Activated CD4-positive, alpha-beta memory T cell treated with anti-CD3 and anti-CD28 coated beads for 36 hours (primary cell): ENCODE measurements at places on chromosomes 3 and 15. TPM values are rescaled to one million over a fixed set of nuclear protein-coding genes. Genes with fewer than 3 reads are reported as not detected.

Gene CCR8
- 0.51 TPM for total RNA-seq

Gene TADA3
- 86.9 TPM for total RNA-seq

Gene KBTBD13
- not detected for total RNA-seq

- H3K27me3 ChIP-seq, result no peaks in the 10 kb centered on the region
- DNase-seq, result no peak
- no peak overlapping the region for H3K27ac ChIP-seq
- peaks cover 4% of the 10 kb centered on the region for H3K36me3 ChIP-seq
- no peak overlapping the region for H3K4me3 ChIP-seq
Observed at GRCh38 chr3:127107491-127108375, 85.2 kb upstream of the PRR23E start.

GRCh38 chr3:47629770-47630169, 51.1 kb upstream of the CSPG5 start:
- H3K27ac ChIP-seq, result no peak overlapping the region
- no peaks in the 10 kb centered on the region for H3K27me3 ChIP-seq
- H3K4me3 ChIP-seq, result no peak overlapping the region
- peaks cover 42% of the 10 kb centered on the region for H3K36me3 ChIP-seq
- no peaks in the 10 kb centered on the region for H3K4me1 ChIP-seq

GRCh38 chr3:150314248-150315004, 93.7 kb upstream of the TSC22D2 start:
- no peak for DNase-seq
- no peak overlapping the region for H3K4me3 ChIP-seq
- H3K4me1 ChIP-seq, result no peaks in the 10 kb centered on the region
- H3K27me3 ChIP-seq, result peaks cover 11% of the 10 kb centered on the region
- H3K36me3 ChIP-seq, result no peaks in the 10 kb centered on the region
- H3K27ac ChIP-seq, result no peak overlapping the region

- no peak overlapping the region for H3K27ac ChIP-seq
- H3K4me1 ChIP-seq, result no peaks in the 10 kb centered on the region
Observed at GRCh38 chr3:78495301-78495700, 1272.5 kb downstream of the ROBO1 start.

GRCh38 chr3:64166584-64167162, 58.6 kb downstream of the PRICKLE2 start:
- no peak overlapping the region for H3K27ac ChIP-seq
- no peaks in the 10 kb centered on the region for H3K4me1 ChIP-seq
- H3K27me3 ChIP-seq, result peaks cover 2% of the 10 kb centered on the region
- DNase-seq, result no peak
- no peaks in the 10 kb centered on the region for H3K36me3 ChIP-seq
- no peak overlapping the region for H3K4me3 ChIP-seq

- H3K27me3 ChIP-seq, result no peaks in the 10 kb centered on the region
- peak overlapping the region; percentile 92 for H3K27ac ChIP-seq
- H3K36me3 ChIP-seq, result peaks cover 13% of the 10 kb centered on the region
- H3K4me1 ChIP-seq, result peaks cover 47% of the 10 kb centered on the region
- H3K4me3 ChIP-seq, result no peak overlapping the region
Observed at GRCh38 chr3:47016086-47016933, 36.8 kb downstream of the NBEAL2 start.

DNA sequence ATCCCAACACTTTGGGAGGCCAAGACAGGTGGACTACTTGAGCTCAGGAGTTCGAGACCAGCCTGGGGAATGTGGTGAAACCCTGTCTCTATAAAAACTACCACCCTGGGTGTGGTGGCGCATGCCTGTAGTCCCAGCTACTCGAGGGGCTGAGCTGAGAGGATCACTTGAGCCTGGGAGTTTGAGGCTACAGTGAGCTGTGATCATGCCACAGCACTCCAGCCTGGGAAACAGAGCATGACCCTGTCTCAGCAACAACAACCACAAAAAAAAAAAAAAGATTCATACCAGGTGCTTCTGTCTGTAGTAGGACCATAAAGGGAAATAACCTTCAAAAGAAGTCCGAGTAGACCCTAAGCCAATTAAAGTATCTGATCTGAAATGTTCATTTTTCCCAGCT, 94.5 kb downstream of the SERPINI1 start:
- no peaks in the 10 kb centered on the region for H3K36me3 ChIP-seq
- H3K4me3 ChIP-seq, result no peak overlapping the region
- no peak overlapping the region for H3K27ac ChIP-seq
- no peaks in the 10 kb centered on the region for H3K27me3 ChIP-seq

GRCh38 chr15:101012326-101013200, 93.4 kb downstream of the LRRK1 start:
- no peak overlapping the region for H3K4me3 ChIP-seq
- no peak for DNase-seq
- no peak overlapping the region for H3K27ac ChIP-seq
- H3K36me3 ChIP-seq, result no peaks in the 10 kb centered on the region
- peaks cover 17% of the 10 kb centered on the region for H3K4me1 ChIP-seq

GRCh38 chr3:133825969-133826727, 20.5 kb downstream of the SRPRB start:
- H3K4me3 ChIP-seq, result no peak overlapping the region
- H3K27ac ChIP-seq, result no peak overlapping the region
- no peaks in the 10 kb centered on the region for H3K4me1 ChIP-seq
- H3K36me3 ChIP-seq, result peaks cover 34% of the 10 kb centered on the region
- no peaks in the 10 kb centered on the region for H3K27me3 ChIP-seq
